EL (cell line): ENCODE measurements at places on chromosomes 11 and 22.

GRCh38 chr11:119992171-119993051, 145.5 kb downstream of the TRIM29 start:
- no peak for DNase-seq

DNA sequence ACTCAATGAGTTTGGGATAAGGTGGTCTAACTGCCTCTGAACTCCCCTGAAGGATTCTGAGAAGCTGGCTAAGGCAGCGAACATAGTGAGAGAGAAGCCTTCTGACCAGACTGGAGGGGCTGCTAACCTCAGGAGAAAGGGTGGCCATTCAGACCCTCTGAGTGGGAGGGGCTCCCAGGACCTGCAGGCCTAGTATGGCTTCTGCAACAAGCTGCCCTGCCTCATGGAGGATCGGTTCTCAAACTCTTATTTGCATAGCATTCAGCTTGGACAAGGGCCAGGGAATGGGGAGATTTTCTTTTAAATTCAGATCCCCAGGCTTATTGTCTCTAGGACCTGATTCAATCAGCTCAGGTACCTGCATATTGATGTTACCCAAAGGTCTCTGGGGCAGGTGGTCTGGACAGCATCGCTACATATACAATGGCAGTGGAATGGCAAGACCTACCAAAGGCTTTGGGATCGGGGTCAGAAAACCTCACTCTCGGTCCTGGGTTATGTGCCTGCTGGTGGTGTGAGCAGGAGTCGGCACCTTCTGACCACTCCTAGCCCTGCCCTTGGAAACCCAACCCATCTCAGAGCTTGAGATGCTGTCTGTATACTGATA, 599.1 kb downstream of the BRD1 start:
- DNase-seq, result no peak

GRCh38 chr11:61141601-61142028, 19.6 kb downstream of the VPS37C start:
- no peak for DNase-seq

DNA sequence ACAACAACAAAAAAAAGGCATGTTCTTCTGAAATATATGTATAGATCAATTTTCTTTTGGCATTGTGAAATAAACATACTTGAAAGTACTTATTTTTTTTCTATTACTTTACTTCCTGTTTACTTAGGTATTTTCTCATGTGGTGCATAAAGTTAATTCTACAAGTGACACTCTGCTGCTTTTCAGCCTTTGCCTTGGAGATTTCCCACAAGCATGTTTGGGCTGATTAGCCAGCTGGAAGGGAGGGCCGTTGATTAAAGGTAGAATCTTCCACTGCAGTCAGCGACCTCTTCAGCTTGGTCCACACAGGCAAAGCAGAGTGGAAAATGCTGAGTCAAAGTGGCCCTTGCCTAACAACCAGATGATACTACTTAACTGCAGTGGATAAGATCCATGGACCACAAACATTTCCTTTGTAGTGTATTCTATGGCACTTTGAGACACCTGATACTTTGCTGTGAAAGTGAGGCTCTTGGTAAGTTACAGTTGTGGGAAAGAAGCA, 176.0 kb downstream of the ARHGAP42 start:
- peak; percentile 24 for DNase-seq

- peak; percentile 52 for DNase-seq
These were observed 298.3 kb downstream of the NTM start for GRCh38 chr11:131668500-131669400.

DNA sequence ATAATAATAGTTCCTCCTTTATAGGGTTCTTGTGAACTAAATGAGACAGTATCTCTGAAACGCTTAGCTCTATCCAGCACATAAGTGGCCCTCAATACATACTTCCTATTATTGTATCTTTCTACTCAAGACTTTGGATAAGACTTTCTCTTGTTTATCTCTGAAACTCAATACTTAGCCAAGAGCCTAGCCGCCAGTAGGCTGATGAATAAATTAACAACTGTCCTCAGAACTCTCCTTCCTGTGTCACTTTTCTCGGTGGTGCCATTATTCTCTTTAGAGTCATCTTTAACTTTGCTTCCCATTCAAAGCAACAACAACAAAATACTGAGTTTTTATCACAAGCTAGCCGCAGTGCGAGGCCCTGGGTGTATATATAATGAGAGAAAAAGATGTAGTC, 86.9 kb downstream of the FAM83F start:
- no peak for DNase-seq

DNA sequence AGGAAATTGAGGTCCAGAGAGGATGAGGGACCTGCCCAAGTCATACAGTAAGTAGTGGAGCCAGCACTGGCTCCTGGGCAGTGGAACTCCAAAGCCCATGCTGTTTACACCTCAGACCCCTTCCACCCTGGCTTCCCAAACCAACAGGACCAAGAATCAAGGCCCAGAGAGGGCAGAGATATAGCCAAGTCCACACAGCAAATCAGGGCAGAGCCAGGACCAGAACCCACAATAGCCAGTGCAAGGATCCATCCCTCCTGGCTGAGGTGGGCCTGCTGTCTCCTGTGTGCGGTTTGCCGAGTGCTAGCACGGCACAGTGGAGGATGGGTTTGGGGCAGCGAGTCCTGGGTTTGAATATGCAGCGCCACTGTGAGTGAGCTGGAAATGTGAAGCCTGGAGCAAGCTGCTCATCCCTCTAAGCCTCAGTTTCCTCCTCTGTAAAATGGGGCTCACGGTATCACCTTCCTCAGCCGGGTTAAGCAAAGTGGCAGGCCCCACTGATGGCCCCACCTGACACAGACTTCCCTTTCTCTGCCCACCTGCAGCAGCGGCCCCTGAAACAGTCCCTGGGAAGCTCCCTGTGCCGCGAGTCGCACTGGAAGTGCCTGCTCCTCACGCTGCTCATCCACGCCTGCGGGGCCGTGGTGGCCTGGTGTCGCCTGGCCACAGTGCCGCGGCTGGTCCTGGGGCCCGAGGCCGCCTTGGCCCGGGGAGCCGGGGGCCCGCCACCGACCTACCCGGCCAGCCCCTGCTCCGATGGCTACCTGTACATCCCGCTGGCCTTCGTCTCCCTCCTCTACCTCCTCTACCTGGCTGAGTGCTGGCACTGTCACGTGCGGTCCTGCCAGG, 2.3 kb downstream of the TMEM151A start:
- DNase-seq, result no peak

- DNase-seq, result no peak
These were observed 47.5 kb upstream of the POU2AF1 start for GRCh38 chr11:111426617-111427016.

- DNase-seq, result no peak
These were observed 24.5 kb upstream of the RAB1B start for GRCh38 chr11:66243782-66244535.

- peak; percentile 51 for DNase-seq
These were observed 8.0 kb downstream of the TMEM86A start for GRCh38 chr11:18706330-18707243.

- no peak for DNase-seq
These were observed 4.8 kb upstream of the TBX1 start for GRCh38 chr22:19755722-19756287.

DNA sequence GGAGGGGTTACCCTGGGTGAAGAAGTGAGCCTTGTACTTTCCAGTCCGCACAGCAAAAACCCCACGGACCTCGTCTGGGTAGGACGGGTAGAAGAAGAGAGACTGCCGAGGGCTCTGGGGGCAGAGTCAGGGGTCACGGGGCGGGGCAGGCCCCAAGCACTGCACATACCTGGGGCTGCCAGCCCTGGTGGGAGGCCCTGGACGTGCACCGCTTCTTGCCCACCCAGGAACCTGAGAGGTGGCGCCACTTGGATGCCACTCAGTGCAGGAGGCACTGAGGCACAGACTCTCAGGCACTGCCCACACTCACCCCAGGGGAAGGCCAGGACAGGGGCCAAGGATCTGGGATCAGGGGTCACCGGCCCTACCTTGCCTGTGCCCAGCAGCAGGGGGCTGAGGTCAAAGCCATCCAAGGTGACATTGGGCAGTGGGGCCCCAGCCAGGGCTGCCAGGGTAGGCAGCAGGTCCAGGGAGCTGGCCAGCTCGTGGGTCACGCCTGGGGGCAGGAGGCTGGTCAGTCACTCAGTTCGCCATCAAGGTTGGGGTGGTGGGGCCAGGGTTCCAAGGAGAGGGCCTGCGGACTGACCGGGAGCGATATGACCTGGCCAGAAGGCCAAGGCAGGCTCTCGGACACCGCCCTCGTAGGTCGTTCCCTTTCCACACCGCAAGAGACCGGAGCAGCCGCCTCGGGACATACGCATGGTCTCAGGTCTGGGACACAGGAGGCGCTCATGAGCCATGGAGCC, 2.2 kb downstream of the ARSA start:
- no peak for DNase-seq

DNA sequence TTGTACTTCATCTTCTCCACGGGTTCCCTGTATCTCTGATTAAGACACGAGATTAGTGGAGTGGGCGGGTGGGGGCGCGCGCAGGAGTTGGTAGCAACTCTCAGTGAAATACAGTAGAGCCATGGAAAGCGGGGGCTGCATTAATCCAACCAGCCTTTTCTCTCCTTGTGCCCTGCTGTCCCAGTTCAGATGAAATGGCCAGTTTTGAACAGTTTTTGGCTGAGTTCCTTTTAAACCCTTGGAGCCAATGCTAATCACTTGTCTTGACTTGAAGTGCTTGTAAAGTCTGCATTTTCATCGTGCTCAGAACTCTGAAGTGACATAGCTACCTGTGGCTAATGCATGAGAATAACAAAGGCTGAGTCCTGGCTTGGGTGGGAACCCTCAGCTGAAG, 734 bp upstream of the TMEM123 start:
- no peak for DNase-seq

DNA sequence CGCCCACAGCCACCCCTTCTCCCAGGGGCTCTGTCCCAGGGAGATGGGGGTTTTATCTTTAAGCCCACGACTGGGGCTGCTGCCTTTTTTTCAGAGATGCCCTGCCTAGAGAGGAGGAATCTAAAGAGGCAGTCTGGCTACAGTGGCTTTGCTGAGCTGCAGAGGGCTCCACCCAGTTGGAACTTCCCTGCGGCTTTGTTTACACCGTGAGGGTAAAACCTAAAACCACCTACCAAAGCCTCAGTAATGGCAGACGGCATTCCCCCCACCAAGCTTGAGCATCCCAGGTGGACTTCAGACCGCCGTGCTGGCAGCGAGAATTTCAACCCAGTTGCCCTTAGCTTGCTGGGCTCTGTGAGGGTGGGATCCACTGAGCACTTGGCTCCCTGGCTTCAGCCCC, 535.8 kb downstream of the NELL1 start:
- DNase-seq, result no peak
